ENCODE measurements at places on chromosomes 2 and 18.

GRCh38 chr18:28127228-28127627, 49.7 kb downstream of the CDH2 start:
- DNase-seq = no peak

DNA sequence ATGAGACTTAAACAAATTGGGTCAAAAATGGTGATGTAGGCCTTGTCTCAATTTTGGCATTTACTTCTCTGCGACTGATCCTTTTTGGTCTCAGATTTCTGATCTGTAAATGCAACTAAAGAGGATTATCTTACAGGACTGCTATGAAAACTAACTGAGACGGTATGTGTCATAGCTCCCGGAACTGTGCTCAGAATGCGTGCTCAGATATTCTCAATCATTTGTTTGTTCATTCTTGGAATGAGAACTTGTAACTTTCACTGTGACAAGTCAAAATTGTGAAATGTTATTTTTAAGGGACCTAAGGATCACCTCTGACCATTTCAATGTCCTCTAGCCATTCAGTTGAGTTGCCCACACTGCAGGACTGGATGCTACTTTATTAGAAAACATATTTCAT, 498.2 kb upstream of the PIK3C3 start:
- no peak for DNase-seq

DNA sequence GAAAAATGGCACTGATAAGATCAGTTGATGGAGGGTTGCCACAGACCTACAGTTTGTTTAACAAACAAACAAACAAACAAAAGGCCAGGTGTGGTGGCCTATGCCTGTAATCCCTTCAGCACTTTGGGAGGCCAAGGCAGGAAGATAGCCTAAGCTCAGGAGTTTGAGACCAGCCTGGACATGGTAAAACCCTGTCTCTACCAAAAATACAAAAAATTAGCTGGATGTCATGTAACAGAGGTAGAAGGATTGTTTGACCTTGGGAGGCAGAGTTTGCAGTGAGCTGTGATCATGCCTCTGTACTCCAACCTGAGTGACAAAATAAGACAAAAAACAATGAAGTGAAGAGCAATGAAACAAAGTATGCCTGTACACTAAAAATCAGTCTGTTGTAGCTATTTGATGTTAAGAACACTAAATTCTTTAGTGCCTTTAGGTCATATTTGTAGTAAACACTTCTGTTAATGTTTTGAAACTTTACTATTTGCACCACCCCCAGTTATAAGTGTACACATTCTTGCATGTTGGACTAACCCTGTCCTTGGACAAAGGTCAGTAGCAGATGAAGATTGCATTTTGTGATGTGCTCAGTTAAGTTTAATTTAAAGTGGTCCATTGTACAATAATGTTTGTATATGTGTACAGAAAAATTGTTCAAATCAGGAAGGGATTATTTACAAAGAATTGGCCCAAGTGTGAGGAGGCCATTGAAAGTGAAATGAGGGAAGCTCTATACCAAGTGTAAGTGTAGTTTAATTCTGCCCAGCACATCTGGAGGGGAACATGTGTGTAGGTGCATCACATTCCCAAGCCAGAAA, 73.9 kb downstream of the KYNU start:
- no peak for DNase-seq

DNA sequence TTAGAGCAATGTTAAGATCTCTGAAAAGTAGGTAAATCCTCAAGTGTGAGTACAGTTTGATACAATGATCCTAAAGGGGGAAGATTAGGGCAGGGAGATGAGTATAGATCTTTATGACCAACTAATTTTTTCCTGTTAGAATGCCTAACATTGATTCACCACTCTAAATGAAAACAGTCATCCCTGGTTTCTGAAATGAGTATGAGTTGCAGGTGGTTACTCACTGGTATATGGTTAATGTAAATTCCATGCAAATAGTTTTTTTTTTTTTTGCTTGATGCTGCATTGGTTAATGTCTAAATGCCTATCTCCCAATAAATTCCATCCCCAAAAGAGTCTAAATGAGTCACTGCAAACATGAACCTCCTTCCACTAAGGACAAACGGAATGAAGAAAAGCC, 55.0 kb upstream of the SERPINB2 start:
- DNase-seq = no peak

GRCh38 chr2:118443596-118443995, 355.3 kb downstream of the INSIG2 start:
- DNase-seq = no peak

- DNase-seq = no peak
Observed at GRCh38 chr18:48943333-48943732, 7.4 kb downstream of the SMAD7 start.

DNA sequence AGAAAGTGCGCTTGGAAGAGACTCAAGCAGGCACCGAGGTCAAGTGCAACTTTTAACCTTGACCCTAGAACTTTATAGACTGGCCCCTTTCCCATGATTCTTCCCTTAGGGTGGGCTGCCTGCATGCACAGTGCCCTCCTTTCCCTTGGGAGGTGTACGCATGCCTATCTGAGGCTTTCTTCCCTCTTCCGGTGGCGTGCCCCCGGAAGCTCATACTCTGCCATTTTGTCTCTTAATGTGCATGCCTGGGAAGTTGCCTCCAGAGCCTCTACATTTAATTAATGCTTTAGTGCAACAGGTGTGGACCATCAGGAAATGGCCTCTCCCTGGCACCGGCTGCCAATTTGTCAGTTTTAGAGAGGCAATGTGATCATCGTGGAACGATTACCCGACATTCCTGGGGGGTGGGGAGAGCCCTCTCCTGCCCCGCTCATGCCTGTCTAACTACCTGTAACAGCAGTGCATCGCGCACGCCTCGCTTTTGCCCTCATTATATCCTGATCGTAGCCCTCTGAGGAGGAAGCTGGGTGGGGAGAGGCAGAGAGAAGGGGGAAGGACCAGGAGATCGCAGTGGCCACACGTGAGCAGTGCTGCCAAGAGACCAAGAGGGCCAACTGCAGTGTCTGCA, 194.8 kb downstream of the TFCP2L1 start:
- DNase-seq = no peak

DNA sequence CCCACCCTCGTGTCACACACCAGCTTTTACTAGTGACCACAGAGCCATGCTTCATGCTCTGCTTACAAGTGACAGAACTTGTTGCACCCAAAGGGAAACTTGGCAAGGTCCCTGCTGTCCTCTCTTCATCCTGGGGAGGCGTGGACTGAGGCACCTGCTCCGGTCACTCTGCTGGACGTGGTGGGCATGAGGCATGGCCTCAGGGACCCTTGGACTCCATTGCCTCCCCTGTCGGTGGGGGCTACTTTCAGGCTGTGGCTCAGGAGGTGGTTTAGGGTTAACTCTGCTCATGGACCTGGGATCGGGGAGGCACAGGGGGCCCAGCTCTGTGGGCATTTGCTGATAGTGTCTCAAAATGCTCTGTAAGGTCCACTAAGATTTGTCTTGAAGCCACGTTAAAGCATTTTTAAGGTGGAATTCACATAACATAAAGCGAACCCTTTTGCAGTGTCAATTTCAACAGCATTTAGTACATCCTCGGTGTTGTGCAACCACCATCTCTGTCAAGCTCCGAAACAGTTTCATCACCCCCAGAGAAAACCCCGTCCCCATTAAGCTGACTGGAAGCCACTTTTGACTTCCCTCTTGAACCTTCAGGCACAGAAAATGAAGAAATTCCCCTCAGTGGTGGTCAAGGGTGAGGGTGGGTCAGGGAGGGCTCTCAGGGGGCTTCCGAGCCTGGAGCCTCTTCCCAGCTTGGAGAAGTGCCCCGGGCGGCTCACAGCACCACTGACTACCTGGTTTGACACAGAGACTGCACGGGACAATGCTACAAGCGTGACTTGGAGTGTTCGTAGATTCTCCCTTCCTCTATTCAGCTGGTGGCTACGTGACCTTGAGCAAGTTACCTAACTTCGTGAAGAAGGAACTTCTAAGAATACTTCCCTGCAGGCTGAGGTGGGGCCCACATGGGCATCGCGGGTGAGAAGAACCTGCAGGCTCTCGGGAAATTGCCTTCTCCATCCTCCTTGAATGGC, 100.0 kb upstream of the HDAC4 start:
- no peak for DNase-seq

GRCh38 chr18:12015416-12016062, 34.2 kb downstream of the IMPA2 start:
- no peak for DNase-seq

DNA sequence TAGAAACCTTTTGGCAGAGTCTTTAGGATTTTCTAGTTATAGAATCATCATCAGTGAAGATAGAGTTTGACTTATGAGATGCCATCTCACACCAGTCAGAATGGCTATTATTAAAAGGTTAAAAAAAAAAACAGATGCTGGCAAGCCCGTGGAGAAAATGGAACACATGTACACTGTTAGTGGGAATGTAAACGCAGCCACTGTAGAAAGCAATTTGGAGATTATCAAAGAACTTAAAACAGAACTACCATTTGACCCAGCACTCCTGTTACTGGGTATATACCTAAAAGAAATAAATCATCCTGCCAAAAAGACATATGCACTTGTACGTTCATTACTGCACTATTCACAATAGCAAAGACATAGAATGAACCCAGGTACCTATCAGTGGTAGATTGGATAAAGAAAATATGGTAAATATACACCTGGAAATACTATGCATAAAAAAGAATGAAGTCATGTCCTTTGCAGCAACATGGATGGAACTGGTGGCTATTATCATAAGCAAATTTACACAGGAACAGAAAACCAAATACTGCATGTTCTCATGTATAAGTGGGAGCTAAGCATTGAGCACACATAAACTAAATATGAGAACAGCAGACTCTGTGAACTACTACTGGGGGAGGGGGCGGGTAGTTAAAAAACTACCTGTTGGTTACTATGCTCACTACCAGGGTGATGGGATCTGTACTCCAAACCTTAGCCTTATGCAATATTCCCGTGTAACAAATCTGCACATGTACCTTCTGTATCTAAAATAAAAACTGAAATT, 279.0 kb downstream of the KIAA1328 start:
- DNase-seq = no peak

- no peak for DNase-seq
Observed at GRCh38 chr2:48464264-48464795, 65.6 kb upstream of the STON1 start.

DNA sequence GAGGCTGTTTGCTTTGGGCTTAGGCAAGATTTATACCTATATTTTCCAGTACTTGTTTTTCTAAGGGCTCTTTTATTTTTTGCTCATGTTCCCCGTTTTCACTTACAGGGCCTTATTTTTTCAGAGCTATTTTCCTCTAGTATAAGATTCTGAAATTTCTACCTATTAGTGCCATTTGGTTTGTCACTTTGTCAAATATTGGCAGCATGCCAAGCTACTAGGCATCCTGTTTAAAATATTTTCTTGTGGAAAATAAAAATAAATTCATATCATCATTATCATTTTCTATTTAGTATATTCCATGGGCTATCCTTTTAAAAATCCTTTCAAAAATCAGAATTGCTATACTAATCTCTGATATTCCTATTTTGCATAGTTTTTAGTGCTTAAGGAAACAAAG, 64.8 kb upstream of the CHST9 start:
- DNase-seq = no peak

DNA sequence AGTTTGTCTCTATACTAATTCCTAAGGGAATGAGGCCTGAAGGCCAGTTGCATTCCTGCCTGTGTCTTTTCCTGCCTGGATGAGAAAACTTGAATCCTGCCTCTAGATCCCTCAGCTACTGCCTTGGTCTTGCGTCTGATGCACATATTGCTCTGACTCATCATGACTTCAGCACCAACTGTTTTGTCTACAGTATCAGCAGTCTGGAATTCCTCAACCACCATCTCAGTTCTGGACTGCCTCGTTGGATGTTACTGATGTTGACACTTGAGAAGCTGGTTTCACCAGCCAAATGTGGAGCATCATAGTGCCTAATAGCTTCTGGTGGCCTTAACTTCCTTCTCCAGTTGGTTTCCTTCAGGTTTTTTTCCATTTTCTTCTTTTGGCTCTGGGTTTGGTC, 211.0 kb downstream of the CTNNA2 start:
- no peak for DNase-seq

GRCh38 chr2:24877646-24878045, 42.4 kb downstream of the ADCY3 start:
- no peak for DNase-seq

GRCh38 chr2:69947325-69947931, 14.0 kb downstream of the ASPRV1 start:
- DNase-seq = no peak

DNA sequence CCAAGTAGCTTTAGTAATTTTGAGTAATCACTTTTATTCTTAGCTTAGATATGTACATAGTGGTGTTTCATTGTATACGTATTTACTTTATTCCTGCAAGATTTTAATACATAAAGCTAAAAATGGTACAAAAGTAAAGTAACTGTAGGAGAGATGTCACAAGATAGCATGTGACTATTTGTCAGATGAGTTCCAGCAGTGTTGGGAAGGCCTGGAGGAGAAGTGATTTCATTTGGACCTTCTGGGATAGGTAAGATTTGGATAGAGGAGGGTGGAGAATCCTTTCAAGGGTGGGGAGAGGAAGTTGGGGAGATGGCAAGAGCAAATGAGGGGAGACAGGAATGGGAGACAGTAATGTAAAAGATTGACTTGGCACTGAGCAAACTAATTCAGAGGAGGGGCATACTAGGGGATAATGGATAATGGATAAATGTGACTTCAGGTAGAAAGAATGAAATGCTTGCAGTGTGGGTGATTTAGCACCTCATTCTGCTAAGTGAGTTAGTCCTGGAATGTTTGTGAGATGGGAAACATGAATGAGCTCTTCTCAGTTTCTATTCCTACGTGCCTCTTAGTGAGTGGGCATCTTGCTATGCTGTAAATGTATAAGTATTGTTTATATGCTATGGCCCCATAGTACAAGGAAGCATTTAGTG, 10.5 kb downstream of the WDR43 start:
- DNase-seq = no peak

DNA sequence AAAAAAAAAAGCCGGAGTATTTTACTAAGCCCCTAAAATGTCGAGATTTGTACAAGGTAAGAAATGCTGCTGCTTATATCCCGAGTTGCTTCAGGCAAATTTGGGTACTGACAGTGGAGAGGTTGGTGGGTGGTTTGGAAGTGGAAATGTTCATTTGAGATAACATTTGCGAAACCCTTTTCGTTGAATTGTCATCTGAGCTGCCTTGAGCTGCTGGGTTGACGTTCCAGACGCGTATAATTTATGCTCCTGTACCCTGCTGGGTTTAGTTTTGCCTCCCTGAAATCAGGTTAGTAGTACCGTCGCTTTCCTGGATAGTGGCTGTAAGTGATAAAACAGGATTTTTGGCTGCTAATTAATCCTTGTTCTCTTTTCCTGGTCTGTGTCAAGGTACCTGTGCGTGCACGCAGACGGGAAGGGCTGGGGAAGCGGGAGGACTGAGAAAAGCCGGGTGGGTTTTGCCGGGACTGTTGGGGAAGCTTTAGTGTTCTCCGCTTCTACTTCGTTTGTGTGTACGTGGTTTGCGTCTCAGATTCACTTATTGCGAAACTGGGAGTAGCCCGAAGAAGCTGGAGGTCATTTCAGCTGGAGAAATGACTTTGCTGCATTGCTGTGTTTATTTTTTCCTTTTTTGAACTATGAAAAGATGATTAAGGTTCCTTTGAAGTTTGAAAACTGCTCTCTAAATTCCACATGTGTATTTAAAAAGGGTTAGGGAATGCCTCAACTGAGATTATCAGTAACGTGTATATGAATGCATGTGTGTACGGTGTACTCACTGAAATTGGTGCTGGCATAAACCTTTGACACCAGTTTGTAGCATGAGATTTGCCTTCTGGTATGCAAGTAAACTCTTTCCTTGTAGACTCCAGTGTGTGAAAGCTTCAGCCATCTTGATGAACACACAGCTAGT, 709 bp downstream of the UGP2 start:
- DNase-seq = no peak

Data from GM12892 (cell line).